ENCODE measurements at places on chromosomes 2 and 18.

DNA sequence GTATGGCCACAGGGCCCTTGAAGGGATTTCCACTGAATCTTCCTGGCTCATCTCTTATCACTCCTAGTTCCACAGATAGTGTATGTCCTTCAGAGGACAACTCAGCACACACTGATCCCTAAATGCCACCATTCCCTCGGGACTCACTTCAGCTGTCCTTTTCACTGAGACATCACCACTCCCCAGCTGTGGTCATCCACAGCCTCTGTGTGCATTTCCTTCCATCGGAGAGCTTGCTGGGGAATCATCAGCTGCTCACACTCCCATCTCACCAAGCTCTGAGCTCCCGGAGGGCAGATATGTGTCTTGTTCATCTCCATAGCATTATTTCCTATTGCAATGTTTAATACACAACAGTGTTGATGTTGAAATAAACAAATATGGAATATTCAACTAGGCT, 759.5 kb downstream of the RNF144A start:
- no peak for DNase-seq

DNA sequence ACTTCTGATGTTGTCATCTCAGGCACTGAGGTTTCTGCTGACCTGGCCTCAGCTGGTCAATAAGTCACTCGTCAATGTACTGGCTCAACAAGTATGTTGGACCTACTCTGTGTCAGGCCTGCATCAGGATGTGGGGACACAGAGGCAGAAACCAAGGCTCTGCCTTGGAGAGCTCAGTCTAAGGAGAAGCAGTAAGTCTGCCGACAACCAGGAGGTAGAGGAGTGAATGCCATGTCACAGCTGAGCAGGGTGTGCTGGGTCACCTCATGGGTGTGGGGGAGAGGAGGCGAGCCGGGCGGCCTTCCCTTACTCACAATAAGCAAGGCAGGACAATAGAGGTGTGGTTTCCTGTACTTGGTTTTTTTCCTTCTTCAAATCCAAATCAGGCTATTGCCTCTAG, 75.8 kb downstream of the COLEC12 start:
- no peak for DNase-seq

GRCh38 chr18:79524181-79525078, 128.7 kb downstream of the NFATC1 start:
- peak; percentile 32 for DNase-seq

GRCh38 chr18:50373561-50374219, 1.2 kb upstream of the SKA1 start:
- DNase-seq: no peak

DNA sequence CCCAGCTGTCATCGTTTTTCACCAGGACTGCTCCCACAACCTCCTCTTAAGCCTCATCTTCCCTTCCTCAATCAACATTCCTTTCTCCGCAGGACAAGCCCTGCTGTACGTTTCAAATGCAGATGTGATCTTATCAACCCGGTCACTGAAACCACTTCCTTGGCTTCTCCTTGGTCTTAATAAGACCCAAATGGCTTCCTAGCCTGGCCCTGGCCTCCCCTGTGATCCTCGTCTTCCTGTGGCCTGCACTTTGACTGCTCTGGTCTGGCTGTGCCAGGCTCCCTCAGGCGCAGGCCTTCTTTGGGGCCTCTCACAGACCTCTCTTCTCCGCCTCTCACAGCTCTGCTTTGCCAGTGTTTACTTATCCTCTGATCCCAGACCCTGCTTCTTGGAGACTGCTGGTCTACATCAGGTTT, 4.7 kb upstream of the ADNP2 start:
- no peak for DNase-seq

GRCh38 chr18:27785815-27786471, 391.0 kb downstream of the CDH2 start:
- DNase-seq: no peak

DNA sequence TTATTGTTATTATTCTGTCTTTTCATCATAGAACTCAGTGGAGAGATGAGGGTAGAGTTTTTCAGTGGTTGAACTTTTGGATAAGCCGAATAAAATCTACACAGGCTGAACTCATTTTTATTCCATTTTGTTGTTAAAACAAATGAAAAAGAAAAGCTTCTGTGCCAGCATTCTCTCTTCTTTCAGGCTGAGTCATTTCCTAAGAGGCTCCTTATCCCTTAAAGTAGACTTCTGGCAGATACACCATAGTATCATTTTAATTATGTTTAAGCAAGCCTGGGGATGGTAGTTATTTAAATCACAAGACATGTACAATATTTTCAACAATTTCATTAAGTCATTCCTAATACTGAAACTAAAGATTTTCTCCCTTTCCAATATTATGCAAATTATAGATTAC, 1364.0 kb upstream of the NRXN1 start:
- DNase-seq: no peak

DNA sequence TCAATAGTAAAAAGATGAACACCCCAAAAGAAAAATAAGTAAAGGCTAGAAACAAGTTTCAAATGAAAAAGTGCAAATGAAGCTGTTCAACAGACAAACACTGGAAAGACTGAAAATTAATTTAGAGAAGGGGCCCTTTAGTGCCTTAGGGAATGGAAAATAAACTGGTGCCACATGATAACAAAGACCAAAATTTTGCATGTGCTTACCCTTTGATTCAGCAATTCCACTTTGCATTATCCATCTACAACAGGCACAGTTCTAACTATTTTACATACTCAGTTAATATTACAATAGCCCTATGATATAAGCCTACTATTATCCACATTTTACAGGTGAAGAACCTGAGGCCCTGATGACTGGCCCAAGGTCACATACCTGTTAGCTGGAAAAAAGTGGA, 183.9 kb downstream of the NBAS start:
- no peak for DNase-seq

- DNase-seq: no peak
Observed at GRCh38 chr2:70923378-70924015, 12.2 kb upstream of the ATP6V1B1 start.

- DNase-seq: no peak
Observed at GRCh38 chr2:118837621-118838020, 9.8 kb downstream of the EN1 start.

GRCh38 chr2:216300906-216301305, 71.4 kb downstream of the MARCHF4 start:
- DNase-seq: no peak

DNA sequence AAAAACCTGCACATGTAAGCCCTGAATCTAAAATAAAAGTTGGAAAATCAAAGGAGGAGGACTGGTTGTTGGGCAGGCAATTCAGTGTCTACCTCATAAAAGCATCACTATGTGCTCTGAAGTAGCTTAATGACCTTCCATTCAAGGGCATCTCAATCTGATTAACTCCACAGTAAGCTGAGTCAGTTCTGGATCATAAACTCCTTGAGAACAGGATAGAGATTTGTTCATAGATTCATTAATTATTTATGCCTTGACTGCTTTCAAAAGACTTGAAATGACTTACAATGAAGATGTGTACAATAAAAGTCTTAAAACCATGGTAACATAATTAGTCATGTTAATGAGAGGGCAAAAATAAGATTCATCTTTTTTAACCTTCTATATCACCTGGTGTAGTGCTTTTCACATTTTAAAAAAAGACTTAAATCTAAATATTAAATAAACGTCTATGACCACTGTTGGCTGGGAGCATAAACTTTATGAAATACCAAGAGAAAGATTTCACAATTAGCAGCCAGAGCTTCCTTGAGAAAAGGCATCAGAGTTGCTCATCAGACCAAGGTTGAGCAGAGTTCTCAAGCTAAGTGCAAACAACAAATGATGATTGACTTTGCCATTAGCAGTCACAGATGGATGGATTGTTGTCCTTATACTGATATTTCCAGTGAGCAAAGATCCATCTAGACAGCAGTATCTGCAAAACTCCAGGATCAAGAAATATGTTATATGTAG, 237.3 kb upstream of the THUMPD2 start:
- DNase-seq: no peak

DNA sequence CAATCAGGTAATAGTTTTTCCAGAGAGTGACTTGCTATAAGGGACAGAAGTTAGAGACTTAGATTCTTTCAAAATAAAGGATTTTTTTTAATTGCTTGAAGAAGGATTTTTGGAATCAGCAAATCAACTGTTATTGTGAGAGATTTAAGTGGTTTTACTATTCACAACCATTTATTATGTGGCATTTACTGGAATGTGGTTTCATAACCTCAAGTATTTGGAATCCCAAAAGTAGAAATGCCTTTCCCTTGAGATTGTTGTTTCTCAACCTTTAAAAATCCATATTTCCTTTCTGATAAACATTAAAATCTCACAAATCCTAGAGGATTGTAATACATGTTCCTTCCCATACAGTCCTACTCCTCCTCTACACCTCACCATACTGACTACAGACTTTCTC, 5.0 kb downstream of the TANK start:
- no peak for DNase-seq

- DNase-seq: no peak
Observed at GRCh38 chr2:186950694-186951093, 101.7 kb upstream of the ZSWIM2 start.

GRCh38 chr18:48859311-48860268, 91.2 kb downstream of the SMAD7 start:
- no peak for DNase-seq

- DNase-seq: no peak
Observed at GRCh38 chr2:46438102-46438501, 41.3 kb upstream of the TMEM247 start.

GRCh38 chr2:180553094-180553715, 427.2 kb upstream of the UBE2E3 start:
- no peak for DNase-seq

- no peak for DNase-seq
Observed at GRCh38 chr2:172426635-172427255, 641 bp upstream of the ITGA6 start.

- no peak for DNase-seq
Observed at GRCh38 chr18:47969816-47970215, 39.4 kb upstream of the SMAD2 start.

- no peak for DNase-seq
Observed at GRCh38 chr18:11980163-11980493, 1.2 kb upstream of the IMPA2 start.

- DNase-seq: no peak
Observed at GRCh38 chr18:42157420-42157819, 202.4 kb downstream of the PIK3C3 start.

DNA sequence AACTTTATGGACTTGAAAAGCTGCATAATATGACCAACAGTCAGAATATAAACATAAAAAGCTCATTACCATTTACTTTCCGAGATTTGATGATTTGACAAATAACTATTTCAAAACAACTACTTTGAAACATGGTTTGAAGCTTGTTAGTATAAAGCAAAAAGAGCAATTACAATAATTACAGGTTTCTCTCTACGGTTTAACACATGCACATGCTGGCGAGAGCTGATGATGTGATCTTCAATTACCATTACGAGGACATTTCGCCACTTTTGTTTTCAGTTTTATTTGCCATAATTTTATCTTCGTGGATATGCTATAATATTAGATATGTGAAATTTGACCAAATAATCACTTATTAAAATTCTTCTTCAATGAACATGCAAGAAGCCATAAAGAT, 270.1 kb downstream of the TCF4 start:
- DNase-seq: no peak

GRCh38 chr18:50956116-50956515, 11.7 kb upstream of the ELAC1 start:
- no peak for DNase-seq

GRCh38 chr2:45466053-45466452, 145.0 kb downstream of the SRBD1 start:
- DNase-seq: no peak

GRCh38 chr2:53549497-53549896, 218.1 kb upstream of the CHAC2 start:
- DNase-seq: no peak

DNA sequence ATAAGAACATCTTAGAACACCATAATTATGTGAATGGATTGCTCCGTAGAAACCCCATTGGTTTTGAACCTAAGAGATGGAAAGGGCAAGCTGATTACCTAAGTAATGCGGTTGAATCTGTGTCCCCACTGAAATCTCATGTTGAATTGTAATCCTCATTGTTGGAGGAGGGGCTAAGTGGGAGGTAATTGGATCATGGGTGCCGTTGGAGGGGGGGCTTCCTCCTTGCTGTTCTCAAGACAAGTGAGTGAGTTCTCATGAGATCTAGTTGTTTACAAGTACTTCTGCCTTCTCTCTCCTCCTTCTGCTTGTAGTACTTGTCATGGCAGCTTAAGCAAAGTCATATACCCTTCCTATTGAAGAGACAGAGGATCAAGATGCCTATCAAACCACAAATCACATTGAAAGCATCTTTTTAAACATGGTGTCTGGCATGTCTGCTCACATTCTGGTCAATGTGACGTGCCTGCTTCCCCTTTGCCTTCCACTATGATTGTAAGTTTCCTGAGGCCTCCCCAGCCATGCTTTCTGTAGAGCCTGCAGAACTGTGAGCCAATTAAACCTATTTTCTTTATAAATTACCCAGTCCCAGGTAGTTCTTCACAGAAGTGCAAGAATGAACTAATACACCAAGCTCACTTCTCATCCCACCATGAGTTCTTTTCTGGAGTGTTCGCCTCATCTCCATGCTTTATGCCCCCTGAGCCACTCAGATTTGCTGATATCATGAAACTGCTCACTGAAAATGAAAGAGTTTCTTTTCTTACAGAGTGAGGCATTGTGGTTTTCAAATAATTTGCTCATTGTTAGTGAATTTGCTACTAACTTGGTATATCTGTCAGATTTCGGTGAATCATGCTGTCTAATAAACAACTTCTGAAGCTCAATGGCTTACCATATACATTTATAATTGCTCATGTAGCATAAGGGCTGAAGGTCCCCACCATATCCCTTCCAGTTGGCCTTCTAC, 23.6 kb downstream of the KCNE4 start:
- DNase-seq: no peak

- DNase-seq: no peak
Observed at GRCh38 chr18:24740829-24741228, 280.4 kb downstream of the HRH4 start.

DNA sequence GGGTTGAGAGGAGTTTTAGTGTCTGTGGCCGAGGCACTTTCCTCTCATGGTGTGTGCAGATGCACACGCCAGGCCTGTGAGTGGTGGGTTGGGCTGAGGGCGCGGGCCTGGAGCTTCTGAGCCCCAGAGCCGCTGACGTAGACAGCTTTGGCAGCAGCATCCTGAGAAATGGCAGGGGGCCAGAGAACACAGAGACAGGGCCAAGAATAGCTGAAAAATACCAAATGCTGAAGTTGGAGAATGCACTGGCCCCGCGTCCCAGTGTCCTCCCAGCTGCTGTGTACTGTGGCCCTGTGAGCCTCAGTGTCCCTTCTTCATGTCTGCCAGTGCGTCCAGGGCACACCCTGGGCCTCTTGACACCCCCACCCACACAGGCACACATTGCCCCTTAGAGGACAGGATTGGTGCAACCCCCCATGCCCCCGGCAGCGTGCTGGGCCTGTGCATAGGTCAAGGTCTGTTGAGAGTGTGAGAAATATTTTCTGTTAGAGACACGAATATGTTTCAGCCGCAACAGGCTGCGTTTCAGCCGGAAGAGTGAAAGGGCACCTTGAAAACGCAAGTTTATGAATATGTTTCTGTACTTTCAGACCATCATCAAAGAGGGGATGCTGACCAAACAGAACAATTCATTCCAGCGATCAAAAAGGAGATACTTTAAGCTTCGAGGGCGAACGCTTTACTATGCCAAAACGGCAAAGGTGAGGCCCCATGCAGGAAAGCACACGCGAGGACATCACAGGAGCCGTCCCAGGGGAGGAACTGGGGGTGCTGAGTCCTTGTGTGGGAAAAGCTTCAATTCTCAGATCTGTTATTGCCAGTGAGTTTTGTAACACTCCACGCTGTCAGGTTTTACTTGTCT, 33.6 kb downstream of the DGKD start:
- DNase-seq: peak; percentile 24

- no peak for DNase-seq
Observed at GRCh38 chr2:74390606-74391005, 10.5 kb upstream of the DCTN1 start.

- no peak for DNase-seq
Observed at GRCh38 chr2:28567061-28567471, 71.2 kb downstream of the PLB1 start.

Measured in T-cell (primary cell).